Esophagus mucosa (tissue), 1 donor: ENCODE measurements at places on chromosomes 7 and 10.

DNA sequence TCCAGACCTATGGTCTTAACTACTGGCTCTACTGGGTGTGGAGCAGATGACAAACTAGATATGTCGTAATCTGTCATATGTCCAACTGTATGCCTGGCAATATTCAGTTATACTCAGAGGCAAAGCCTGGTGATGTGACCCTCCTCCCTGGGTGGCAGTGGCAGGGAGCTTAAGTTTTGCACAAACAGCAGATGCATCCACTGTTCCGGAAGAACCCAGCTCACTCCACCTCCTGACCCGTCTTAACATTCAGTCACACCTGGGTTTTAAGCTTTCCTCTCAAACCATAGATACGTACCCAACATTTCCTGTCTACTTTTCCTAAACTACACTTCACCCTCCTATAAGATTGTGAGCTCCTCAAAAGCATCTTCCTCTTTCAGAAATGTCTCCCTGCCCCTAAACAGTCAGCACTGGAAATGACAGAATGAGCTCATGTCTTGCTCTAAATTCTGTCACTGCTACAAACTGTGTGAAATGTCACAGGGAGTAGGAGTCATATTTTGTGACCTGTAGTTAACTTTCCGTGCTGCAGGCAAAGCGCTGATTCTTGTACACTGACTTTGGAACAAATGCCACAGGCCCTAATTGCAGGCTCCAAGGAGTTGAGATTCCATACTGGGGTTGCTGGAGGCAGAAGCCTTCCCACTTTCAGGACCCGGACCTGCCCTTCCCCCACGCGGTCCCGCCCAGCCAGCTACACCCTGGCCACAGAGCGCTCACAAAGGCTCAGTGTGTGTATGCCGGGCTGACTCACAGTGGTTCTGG, 23.9 kb downstream of the SCD start:
- ATAC-seq, result peak; percentile 81

GRCh38 chr7:141317033-141317585, 234.1 kb upstream of the AGK start:
- no peak for ATAC-seq

GRCh38 chr10:132036887-132037675, 28.7 kb upstream of the JAKMIP3 start:
- peak; percentile 45 for ATAC-seq

- ATAC-seq, result no peak
Observed at GRCh38 chr10:70993051-70993450, 104.7 kb upstream of the PCBD1 start.
